Endothelial cell of coronary artery (primary cell): ENCODE measurements at places on chromosomes 16 and 17. TPM values are rescaled to one million over a fixed set of nuclear protein-coding genes. Genes with fewer than 3 reads are reported as not detected.

Gene PMFBP1
- 0.38 and 0.63 TPM in 2 replicates for total RNA-seq

Gene CRHR1
- not detected in 2 replicates for total RNA-seq

Gene PPM1E
- 0.09 TPM in 1 of 2 replicates, not detected in the other for total RNA-seq

Gene HSF4
- total RNA-seq, result 0.45 and 3.2 TPM in 2 replicates

Gene GP1BA
- not detected in 2 replicates for total RNA-seq

Gene NHLRC4
- 1.0 and 1.3 TPM in 2 replicates for total RNA-seq

Gene NRN1L
- not detected in 2 replicates for total RNA-seq

Gene PDILT
- total RNA-seq, result not detected in 2 replicates

Gene FAM20A
- not detected in 2 replicates for total RNA-seq

Gene ODAD4
- total RNA-seq, result 0.18 and 0.28 TPM in 2 replicates

Gene COG1
- 13.8 and 19.0 TPM in 2 replicates for total RNA-seq

Gene KRTAP16-1
- not detected in 2 replicates for total RNA-seq

Gene HSD3B7
- 4.1 and 7.4 TPM in 2 replicates for total RNA-seq

Gene TMEM114
- not detected in 2 replicates for total RNA-seq

Gene CIAO2B
- total RNA-seq, result 171 and 191 TPM in 2 replicates

Gene NKD1
- under 0.01 and 0.19 TPM in 2 replicates for total RNA-seq

Gene TEKT5
- not detected in 2 replicates for total RNA-seq

Gene PRSS36
- 0.09 and 0.27 TPM in 2 replicates for total RNA-seq

Gene OR3A3
- not detected in 2 replicates for total RNA-seq

Gene TUBB3
- total RNA-seq, result 157 and 335 TPM in 2 replicates

Gene LITAFD
- not detected in 2 replicates for total RNA-seq

Gene CTRB1
- not detected in 2 replicates for total RNA-seq

Gene TCAP
- total RNA-seq, result 0.18 and 0.28 TPM in 2 replicates

Gene ZNF18
- total RNA-seq, result 5.7 and 6.3 TPM in 2 replicates

Gene PPY
- not detected in 2 replicates for total RNA-seq
